Neural crest cell (in vitro differentiated cells): ENCODE measurements at places on chromosomes 13 and 19.

DNA sequence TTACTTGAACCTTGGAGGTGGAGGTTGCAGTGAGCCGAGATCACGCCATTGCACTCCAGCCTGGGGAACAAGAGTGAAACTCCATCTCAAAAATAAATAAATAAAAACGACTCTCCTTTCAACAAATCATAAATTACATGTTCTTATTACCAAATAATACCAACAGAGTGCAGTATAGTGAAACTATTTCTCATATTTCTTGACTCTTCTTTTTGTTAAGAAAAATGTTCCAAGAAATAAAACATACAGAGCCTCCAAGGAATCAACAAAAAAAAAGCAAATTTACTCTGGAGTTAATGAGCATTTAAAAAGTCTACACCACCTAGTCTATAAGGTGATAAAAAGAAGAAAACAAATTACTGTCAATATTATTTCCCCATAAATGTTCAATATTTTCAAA is 188.8 kb downstream of the KLF12 start:
- DNase-seq, result no peak

DNA sequence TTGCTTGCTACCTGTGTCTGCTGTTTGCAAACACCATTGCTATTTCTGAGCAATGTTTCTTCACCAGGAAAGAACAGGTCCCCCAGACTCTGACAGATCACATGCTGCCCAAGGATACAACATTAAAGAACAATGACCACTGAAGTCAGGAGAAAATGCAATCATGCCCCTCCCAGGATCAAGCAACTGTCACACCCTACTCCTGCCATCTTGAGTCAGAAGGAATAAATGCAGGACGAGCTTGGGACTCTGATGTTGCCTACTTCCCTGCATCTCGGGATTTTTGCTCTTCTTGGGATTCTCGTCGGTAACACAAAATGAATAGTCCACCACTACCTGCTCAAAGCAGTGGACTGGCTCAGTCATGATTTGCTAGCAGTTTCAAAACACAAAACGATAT is 490.6 kb downstream of the COG6 start:
- no peak for DNase-seq

GRCh38 chr13:27599096-27599495 is 21.2 kb downstream of the LNX2 start:
- no peak for DNase-seq

DNA sequence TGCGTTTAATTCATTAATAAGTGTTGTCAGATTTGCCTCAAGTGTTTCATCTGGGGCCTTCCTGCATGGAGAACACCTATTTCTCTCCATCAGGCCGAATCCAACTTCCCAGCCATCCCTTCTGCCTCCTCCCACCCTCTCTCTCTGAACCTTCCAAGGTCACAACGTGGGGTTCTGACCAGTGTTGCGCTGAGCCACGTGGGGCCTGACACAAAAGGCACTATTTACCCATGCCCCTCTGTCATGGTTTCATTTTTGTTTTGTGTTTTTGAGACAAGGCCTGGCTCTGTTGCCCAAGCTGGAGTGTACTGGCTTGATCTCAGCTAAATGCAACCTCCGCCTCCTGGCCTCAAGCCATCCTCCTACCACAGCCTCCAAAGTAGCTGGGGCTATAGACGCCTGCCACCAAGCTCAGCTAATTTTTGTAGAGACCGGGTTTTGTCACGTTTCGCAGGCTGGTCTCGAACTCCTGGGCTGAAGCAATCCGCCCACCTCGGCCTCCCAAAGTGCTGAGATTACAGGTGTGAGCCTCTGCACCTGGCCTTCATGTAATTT is 8.6 kb upstream of the IRGC start:
- DNase-seq, result no peak
